ENCODE measurements at places on chromosomes 7 and 10.
A peak's percentile ranks its signal among the peaks of the same experiment; 100 is the strongest.

- no peak for DNase-seq
Observed at GRCh38 chr10:106761906-106762305, 402.6 kb downstream of the SORCS1 start.

GRCh38 chr10:84427903-84428650, 99.7 kb downstream of the CCSER2 start:
- no peak for DNase-seq

DNA sequence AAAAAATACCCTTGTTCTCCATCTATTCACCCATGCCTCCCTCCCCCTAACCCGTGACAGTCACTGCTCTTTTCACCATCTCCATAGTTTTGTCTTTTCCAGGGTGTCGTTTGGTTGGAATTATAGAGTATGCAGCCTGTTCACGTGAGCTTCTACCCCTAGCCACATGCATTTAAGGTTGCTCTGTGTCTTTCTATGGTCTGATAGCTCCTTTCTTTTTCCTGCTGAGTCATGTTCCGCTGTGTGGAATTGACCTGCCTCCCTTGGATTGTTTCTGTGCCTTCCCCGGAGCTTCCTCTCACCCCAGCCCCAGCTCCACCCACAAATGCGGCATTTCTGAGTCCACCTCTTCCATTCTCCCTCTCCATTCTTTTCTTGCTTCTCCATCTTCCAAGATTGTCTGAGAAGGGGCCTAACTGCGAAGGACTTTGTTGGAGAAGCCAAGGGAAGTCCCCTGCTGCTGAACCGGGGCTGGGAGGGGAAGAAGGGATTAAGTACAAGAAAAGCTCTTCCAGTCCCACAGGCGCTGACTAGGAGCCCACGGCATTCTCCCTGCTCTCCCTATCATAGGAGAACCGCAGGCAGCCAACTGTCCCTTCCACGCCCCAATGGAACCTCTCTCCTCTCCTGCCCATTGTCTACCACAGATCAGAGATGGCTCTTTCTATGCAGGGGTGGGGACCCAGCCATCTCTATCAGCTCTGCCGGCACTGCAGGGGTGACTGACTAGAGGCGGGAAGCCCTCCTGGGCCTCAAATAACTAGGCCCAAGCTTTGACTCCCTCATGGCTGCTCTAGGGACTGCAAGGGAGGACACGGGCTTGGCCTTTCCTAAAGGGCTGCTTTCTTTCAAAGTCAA, 87.5 kb upstream of the ANLN start:
- no peak for DNase-seq

DNA sequence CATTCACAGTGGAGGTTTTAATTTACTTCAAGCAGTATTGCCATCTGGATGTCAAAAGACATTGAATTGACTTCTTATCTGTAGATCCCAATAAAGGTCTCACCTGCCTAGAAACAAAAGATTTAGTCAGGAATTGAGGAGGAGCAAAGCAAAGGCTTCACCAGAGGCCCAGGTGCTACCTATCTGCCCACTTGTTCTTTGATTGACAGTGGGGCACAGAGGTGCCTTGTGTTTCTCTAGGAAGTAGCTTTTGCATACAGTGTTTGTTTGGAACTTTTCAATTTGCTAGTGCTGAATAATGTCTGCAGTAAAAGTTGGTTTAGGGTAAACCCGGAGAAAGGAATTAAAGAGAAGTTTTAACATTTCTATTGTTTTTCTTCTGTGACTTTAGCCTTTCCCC, 40.4 kb downstream of the AUTS2 start:
- no peak for DNase-seq

DNA sequence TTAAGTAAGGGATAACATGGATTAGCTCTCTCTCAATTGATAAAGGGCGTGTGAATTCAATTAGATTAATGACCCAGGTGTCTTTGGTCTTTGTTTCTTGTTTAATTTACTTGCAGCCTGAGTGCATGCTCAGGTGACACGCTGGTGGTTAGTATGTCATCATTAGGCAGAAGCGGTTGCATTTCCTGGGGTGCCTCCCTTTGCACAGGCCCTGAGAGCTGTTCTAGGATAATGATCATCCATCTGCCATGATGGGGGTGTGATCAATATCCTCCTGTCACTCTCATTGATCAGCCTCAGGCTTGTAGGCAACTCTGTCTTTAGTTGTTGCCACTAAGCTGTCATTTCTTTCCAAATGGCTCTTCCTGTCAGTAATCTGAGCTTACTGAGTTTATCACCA, 99.6 kb upstream of the NPS start:
- no peak for DNase-seq

DNA sequence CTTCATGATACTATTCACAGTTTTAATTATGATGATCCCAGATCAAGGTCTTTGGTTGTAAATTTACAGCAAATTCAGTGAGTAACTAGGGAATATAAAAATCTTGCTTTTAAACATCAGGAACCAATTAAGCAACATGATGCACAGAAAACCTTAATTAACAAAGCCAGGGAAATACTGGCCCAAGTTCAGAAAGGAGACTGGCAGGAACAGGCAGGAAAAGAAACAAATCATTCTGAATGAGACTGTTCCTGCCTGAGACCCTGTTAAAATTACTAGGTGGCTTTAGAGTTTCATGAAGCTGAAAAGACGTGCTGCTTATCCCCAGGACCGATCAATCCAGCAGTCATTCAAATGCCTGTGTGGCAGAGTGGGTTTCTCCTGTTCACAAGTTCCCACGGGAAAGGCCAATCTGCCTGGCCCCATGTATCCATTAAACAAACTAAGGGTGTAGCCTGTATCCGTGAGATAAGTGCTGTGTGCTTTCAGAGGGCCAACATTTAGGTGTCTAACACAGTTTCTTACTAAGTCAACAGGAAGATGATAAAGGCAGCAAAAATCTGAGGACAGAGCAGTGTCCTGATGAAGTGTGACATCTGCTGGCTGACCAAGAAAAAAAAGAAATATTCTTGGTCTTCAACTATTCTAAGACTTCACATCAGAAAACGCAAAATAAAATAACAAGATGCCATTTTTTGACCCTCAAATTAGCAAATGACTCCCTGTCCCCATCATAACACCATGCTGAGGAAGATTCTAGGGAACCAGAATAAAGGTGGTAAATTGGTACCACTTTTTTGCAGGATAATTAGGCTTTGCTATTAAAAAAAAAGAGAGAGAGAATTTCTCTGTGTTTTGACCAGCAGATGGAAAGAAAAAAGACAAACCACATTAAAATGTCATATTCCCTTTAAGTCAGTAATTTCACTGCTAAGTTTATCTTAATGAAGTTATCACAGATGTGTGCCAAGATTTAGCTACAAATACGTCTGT, 34.2 kb downstream of the PUS7 start:
- no peak for DNase-seq

DNA sequence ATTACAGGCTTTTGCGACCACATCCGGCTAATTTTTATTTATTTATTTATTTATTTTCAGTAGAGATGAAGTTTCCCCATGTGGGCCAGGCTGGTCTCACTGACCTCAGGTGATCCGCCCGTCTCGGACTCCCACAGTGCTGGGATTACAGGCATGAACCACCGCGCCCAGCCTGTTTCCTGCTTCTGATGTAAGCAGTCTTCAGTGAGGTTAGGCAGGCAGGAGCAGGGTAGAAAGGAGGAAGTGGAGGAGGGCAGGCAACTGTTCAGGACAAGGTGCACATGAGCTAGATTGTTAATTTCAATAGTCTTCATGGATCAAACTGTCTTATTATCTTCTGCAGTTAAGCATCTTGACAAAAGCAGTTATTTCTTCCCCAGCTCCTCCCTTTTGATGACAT, 605.0 kb downstream of the CCSER2 start:
- no peak for DNase-seq

DNA sequence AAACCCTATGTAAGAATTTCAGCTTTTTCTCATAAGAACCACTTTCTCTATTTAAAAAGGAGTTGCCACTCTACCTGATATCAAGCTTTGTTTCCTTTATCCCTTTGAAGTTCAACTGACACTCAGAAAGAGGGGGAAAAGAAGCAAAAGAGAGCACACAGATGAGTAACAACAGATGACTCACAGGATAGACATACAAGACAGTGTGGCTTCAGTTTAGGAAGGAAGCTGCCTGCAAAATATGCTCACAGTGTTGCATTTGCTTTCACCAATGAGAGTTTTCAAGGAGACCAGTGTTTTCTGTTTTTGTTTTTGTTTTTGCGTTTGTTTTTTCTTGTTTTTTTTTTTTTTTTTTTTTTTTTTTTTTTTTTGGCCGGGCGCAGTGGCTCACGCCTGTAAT, 1181.6 kb downstream of the DNAJB9 start:
- DNase-seq: no peak

DNA sequence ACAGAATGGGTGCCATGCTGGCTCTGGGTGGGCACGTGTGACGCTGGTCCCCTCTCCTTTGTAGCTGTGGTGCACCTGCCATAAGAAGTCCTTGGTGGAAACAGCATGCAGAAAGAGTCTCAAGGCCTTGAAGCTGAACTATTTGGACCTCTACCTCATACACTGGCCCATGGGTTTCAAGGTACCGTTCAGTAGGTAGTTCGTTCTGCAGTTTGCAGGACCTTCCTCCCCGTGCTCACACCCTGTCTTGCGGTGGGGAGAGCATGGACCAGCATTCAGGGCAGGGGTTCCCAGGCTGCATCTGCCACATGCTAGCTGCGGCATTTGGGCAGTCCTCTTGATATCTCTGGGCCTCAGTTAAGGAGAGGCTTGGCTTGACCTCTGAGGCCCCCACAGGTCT, 7.3 kb downstream of the AKR1E2 start:
- DNase-seq: no peak

GRCh38 chr10:22335173-22335933, 9.9 kb upstream of the SPAG6 start:
- DNase-seq: no peak

DNA sequence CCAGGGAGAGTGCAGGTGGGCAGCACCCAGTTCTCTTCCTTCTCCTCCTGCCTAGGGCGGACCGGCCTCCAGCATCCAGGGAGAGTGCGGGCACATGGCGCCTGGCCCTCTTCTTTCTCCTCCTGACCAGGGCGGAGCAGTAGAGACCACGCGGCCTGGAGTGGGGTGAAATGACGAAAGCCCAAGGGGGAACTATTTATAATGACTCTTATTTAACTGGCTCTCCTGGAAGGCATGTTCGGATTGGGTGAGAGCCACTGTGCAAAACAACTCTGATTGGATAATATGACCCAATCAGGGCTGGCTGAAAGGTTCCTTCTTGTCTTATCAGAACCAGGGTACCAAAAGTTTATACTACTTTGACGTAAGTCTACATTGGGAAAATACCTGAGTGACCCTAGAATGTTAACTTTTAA, 63.1 kb downstream of the ZNF37A start:
- DNase-seq: peak; percentile 16

DNA sequence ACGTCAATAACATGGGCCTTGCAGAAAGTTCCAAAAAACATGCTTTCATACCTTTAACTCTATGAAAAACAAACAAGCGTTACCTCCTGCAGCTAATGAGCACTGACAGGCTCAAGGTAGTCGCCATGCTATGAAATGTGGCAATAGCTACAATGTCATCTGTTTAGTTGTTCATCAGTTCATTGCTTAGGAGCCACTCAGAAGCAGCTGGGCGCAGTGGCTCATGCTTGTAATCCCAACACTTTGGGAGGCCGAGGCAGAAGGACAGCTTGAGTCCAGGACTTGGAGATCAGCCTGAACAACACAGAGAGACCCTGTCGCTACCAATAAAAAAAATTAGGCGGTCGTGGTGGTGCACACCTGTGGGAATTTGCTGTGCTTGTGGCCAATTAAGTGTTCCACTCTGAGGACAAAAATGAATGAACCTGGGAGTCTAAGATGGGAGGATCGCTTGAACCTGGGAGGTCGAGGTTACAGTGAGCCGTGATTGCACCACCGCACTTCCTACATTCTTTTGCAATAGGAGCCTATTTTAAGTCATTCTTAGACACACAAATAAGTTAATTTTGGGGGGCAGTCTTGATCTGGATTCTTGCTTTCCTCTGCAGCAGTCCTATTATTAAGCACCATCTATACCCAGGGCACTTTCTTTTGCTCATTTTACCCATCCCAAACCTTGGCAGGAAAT, 276.2 kb upstream of the KLF14 start:
- no peak for DNase-seq

DNA sequence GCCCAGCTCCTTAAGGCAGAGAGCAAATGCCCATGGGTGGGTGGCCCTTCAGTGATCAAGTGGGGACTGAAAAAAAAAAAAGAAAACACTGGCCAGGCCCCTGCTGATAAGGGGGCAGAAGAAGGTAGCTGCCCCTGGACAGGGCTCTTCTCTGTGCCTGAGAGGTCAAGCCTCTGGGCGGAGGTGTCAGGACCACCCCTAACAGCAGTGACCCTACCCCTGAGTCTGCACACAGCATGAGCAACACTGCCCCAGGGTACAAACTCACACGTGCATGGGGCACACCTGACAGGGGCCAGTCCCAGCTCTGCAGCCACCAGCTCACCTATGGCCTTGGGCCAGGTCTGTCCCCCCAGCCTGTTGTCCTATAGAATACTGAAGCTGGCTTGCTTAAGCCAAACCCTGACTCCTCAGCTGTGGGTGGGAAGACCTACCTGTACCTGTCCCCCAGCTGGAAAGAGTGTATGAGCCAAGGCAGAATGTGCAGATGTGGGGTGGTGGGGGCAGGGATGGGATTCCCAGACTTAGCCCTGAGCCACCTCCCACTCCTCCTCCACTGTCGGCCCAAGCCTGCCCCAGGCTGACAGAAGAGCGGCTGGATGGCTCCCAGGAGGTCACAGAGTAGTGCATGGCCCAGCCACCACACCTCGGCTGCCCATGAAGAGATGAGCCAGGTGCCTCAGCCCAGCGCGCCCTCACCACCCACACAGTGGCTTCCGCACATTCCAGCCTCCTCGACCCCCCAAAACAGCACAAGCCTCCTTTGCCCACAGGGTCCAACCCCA, 23.7 kb downstream of the KCNH2 start:
- no peak for DNase-seq

DNA sequence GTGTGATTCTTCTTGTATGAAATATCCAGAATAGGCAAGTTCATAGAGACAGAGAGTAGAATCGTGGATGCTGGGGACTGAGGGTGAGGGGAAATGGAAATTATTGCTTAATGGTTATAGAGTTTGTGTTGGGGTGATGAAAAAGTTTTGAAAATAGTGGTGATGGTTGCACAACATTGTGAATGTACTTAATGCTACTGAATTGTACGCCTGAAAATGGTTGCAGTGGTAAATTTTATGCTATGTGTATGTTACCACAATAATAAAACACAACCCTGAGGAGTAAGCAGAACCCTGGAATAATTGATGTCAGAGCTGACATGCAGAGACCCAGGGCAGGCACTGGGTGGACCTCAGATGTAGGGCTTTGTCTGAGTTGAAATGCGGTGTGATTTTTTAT, 57.6 kb downstream of the TACR2 start:
- no peak for DNase-seq

Data from NCI-H510A (cell line).